Right ventricle myocardium inferior (tissue), 1 donor: ENCODE measurements at places on chromosomes 6 and 20. TPM values are rescaled to one million over a fixed set of nuclear protein-coding genes. Genes with fewer than 3 reads are reported as not detected.

The MAP3K5 gene
- 34.7 TPM for total RNA-seq

The KHDRBS2 gene
- not detected for total RNA-seq

The MMP24 gene
- 0.35 TPM for total RNA-seq

The HIVEP1 gene
- total RNA-seq = 8.3 TPM

The RIPPLY2 gene
- total RNA-seq = not detected

The NOL4L gene
- total RNA-seq = 4.3 TPM
